Stimulated activated CD4-positive, alpha-beta T cell treated with anti-CD3 and anti-CD28 coated beads, TNF-alpha, amount 100 ng/mL, for 24 hours (primary cell): ENCODE measurements at places on chromosomes 3 and 15.

DNA sequence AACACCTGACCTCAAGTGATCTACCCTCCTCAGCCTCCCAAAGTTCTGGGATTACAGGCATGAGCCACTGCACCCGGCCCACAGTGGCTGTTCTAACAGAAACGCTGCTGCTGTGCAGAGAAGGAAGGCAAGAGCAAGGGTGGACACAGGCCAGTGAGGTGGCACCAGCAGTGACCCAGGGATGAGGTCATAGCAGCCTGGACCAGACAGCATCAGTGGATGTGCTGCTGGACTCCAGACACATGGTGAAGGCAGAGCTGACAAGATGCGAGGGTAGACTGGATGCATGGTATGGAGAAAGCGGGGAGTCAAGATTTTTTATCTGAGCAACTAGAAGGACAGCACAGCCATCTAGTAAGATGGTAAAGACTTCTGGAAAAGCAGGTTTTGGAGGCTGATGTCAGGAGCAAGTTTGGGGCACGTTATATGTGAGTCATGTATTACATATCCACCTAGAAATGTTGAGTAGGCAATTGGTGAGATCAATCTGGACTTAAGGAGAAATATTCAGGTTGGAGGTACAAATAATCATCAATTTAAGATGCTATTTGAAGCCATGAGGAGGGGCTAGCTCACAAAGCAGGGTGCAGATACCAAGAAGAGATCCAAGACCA lies 22.1 kb upstream of the TJP1 start:
- DNase-seq = no peak

DNA sequence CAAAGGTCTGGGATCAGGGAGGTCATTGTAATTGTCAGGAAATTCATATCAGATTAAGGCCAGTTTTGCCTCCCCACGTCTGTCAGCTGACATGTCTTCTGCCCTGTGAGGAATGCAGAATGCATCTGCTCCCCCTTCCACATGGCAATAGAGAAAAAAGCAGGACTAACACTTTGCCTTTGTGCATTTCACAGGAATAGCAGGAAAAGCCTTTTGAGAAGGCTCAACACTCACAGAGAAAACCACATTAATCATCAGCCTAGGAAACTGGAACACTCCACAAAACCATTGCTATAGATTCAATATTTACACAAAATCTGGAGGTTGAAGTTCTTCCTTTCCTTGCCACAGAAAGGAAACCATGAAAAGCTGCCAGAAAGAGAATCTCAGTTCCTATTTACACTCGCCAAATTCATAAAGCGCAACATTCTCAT lies 165.2 kb upstream of the HES1 start:
- DNase-seq = no peak

DNA sequence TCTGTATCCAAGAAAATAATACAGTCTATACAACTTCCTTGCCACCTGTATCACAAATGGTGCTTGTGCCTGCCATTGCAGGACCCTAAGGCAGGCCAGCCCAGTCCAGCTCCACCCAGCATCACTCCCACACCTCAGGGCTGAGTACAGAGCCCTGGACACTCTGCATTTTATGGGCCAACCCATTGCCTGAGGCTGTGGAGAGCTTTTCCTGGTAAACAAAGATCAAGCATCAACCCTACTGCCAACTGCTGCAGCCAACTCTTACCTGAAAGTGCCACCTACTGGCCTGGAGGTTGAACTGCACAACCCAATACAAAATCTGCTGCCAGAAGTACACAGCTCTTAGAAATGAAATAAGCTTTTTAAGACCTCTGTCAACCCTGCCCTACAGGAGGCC lies 1082.2 kb downstream of the NAALADL2 start:
- DNase-seq = no peak

DNA sequence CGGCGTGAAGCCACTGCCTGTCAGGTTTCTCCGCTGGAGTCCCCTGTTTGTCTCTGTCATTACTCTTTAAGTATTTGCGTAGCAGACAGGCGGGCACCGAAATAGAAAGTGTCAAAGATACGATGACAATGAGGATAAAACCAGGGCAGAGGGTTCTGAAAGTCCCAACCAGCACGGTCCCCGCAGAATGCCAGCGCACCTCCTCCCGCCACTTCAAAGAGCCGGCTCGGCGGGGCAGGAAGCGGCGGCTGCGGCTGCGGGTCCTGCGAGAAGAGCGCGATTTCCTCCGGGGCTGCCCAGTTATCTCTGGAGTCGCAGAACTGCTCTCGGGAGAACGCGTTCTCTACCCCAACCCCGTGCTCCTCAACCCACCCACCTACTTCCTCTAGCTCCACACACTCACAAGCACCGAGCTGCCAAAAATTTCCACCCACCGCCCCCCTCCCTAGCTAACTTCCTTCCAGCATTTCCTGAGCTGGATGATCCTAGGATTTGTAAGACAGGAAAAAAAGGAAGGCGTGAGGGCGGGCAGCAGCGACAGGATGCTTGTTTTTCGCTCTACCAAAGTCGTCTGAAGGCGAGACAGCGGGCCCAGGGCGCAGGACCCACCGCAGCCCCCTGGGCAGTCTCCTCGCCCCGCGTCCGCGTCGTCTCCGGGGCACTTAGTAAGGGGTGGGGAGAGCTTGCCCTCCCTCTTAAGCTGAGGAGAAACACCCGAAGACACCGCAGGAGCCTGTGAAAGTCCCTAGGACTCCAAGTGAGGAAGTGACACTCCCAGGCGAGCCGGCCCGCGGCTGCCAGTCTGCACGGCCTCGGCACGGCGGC lies at the start of gene ARHGAP31:
ARHGAP31 (plus strand) TSS at position 513 of the 825 bp plus-strand sequence. CDS start 522 bp downstream, outside the sequence.
- peak; percentile 88 for DNase-seq

GRCh38 chr3:46091741-46092701 lies 64.7 kb upstream of the XCR1 start:
- DNase-seq = no peak

- DNase-seq = no peak
These were observed 549.2 kb upstream of the TBL1XR1 start for GRCh38 chr3:177746337-177746933.

- DNase-seq = no peak
These were observed 188.4 kb upstream of the WNT5A start for GRCh38 chr3:55675478-55675877.

DNA sequence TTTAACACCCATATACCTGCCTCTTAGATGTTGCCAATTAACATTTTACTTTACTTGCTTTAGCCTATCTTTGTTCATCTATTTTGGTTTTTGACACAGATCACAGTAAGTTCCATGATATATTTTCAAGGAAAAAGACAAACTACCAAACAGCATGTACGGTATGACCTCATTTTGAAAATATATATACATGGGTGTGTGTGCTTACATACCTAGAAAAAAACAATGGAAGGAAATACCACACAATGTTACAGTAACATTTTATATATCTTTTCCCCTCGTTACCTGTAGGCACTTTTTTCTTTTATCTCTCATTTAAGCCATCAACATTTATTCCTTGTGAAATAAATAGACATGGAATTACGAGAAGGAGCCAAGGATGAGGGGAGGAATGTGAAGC lies 170.0 kb downstream of the FOXP1 start:
- DNase-seq = no peak

GRCh38 chr15:27589260-27589659 lies 509.9 kb downstream of the OCA2 start:
- no peak for DNase-seq

- no peak for DNase-seq
These were observed 342.8 kb downstream of the TBC1D5 start for GRCh38 chr3:17399586-17399985.

GRCh38 chr3:148008591-148008990 lies 599.4 kb downstream of the ZIC1 start:
- no peak for DNase-seq

DNA sequence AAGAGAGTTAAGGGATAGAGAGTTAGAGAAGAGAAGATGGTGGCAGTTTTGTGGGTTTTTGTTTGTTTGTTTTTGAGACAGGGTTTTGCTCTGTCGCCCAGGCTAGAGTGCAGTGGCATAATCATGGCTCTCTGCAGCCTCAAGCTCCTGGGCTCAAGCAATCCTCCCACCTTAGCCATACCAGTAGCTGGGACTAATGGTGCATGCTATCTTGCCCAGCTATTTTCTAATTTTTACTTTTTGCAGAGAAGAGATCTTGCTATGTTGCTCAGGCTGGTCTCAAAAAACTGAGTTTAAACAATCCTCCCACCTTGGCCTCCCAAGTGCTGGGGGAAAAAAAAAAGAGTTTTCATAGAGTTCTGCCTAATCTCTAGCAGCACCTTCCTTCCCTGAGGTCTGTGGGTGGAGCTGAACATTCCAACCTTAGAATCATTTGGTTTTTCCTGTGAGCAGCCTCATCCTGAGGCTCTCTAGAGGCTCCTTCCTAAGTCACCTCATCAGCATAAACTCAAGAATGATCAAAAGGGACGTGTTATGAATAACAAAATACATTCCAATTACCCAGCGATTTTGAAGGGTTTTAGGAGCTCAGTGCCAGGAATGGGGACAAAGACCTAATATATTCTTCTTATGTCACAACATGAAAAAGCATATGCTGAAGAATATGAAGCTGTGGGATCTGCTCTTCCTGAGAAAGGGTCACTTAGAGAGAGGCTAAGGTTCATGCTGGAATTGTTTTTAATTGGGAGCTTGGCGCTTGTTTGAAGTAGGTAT lies 180.6 kb downstream of the LSAMP start:
- no peak for DNase-seq

GRCh38 chr3:55000546-55000945 lies 72.7 kb upstream of the LRTM1 start:
- no peak for DNase-seq

DNA sequence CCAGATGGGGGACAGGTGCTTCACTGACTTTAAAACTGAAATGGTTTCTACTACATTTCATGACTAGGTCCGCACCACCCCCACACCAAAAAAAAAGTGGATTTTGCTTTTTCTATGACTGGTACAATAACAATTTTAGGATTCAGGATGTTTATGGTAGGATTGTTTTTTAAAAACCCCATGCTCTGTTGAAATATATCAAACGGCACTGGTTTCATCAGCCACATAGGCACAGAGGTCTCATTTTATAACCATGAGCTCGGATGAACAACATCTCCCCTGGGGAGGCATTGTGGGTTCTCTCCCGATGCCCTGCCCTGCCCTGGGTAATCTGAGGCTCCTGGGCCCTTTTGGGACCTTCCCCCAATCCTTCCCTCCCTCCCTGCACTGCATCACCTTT lies 202.7 kb upstream of the KBTBD8 start:
- DNase-seq = no peak

DNA sequence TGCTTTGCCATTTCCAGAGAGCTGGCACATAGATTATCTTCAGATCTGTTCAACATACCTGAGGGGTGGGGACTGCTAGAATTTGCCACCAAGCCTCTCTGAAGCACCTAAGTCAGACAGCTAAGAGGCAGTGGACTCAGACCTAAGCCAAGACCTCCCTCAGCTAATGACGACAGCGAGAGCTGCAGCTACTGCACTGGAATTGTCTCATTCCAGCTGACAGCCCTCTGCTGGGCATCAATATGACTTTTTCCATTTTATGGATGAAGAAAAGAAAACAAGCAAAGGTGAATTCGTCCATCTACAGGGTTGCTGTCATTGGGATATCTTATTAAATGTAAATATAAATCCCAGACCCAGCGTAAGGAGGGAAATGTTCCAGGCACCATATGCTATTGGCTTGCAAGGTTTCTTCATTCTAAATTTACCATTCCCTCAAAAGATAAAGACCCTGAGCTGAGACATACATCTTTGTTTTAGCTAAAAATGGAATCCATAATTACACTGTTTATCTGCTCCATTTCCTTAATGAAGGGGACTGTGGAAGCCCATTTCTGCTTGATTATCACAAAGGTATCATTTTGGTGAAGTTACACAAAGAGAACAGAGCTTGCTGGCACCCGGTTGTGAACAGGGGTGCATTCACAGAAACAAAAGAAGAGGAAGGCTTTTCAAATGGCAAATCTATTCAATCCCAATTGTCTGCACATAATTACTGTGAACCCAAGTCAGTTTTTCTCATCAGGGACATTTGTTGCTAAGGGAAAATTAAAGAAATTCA lies 85.5 kb upstream of the LRTM1 start:
- no peak for DNase-seq

GRCh38 chr3:159899166-159899565 lies 89.5 kb upstream of the IL12A start:
- DNase-seq = no peak

GRCh38 chr3:4839278-4839677 lies 140.0 kb upstream of the BHLHE40 start:
- DNase-seq = no peak

DNA sequence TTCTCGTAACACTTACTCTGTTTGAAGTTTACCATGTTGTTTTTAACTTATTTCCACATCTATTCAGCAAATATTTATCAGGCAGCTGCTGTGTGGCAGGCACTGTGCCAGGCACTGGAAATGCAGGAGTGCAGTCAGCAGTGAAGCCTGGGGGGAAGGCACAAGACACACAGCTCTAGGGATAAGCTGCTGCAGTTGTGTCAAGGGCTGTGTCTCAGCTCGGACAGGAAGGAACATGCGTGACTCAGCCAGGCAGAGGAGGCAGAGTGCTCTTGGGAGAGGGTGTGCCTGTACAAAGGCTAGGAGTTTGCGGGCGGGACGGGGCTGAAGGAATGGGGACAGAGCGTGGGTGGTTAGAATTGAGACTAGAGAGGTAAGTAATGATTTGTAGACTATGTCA lies 24.7 kb downstream of the LYSMD4 start:
- DNase-seq = no peak

- DNase-seq = no peak
These were observed 513.9 kb upstream of the NR2F2 start for GRCh38 chr15:95816591-95816990.

DNA sequence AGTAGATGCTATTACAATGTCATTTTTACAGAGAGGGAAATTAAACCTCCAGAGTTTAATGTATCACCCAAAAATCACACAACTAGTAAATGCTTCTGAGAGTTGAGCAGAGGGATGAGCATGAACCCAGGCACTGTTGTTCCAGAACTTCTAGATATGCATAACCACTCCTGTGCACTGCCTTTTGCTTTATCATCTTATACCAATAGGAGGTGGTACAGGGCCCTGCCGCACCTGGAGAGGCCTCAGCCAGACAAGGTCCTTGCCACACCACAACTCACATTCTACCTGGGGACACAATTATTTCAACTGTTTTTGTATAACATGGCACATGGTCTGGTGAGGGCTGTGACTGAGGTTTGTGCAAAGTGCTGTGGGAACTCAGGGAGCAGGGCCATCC lies 78.5 kb upstream of the NTRK3 start:
- DNase-seq = no peak

GRCh38 chr3:149406244-149406752 lies 28.8 kb upstream of the TM4SF1 start:
- no peak for DNase-seq

GRCh38 chr15:101490922-101491733 lies 1.6 kb upstream of the PCSK6 start:
- no peak for DNase-seq
